ENCODE measurements at places on chromosomes 16 and 17. TPM values are rescaled to one million over a fixed set of nuclear protein-coding genes. Genes with fewer than 3 reads are reported as not detected.

DNA sequence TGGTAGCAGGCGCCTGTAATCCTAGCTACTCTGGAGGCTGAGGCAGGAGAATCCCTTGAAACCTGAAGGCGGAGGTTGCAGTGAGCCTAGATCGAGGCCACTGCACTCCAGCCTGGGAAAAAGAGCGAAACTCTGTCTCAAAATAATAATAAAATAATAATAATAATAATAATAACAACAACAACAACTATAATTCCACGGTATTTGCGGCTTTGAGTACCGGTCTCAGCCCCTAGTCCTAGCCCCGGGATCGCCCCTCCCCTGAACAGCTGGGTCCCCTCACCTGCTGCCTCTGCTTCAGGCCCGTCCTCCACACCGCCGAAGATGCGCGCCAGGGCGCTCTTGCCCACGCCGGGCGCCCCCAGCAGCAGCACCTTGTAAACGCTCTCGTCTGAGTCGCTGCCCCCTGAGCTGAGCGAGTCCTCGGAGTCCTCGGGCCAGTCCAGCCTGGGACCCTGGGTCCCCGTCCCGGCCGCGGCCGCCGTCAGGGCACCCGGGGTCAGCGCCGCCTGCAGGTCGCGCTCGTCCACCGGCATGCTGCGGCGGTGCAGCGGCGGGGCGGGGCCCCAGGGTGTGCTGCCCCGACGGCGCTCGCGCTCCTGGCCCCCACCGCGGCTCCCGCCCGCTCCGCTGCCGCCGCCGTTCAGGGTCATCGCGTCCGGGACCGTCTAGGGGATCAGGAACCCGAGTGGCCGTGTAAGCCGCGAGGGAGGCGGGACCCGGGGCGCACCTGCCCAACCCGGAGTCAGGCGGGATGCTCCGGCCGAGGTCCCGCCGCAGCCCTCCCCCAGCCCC lies 611 bp downstream of the RRAD start:
- no peak for DNase-seq

Gene CCL8
- not detected for total RNA-seq

GRCh38 chr16:52932321-52932720 lies 120.4 kb downstream of the CHD9NB start:
- no peak for DNase-seq

GRCh38 chr17:38587947-38588787 lies 17.6 kb downstream of the SRCIN1 start:
- DNase-seq: no peak

GRCh38 chr16:48556913-48557351 lies 53.0 kb downstream of the N4BP1 start:
- no peak for DNase-seq

GRCh38 chr17:36722121-36722902 lies 120.9 kb downstream of the MRM1 start:
- no peak for DNase-seq
